Stimulated activated CD4-positive, alpha-beta T cell treated with anti-CD3 and anti-CD28 coated beads, Interleukin-12 subunit alpha, Interleukin-12 subunit beta, amount 100 ng/mL, for 24 hours (primary cell): ENCODE measurements at places on chromosomes 2 and 18.

- DNase-seq: no peak
These were observed 40.7 kb downstream of the TEX44 start for GRCh38 chr2:231633241-231633976.

DNA sequence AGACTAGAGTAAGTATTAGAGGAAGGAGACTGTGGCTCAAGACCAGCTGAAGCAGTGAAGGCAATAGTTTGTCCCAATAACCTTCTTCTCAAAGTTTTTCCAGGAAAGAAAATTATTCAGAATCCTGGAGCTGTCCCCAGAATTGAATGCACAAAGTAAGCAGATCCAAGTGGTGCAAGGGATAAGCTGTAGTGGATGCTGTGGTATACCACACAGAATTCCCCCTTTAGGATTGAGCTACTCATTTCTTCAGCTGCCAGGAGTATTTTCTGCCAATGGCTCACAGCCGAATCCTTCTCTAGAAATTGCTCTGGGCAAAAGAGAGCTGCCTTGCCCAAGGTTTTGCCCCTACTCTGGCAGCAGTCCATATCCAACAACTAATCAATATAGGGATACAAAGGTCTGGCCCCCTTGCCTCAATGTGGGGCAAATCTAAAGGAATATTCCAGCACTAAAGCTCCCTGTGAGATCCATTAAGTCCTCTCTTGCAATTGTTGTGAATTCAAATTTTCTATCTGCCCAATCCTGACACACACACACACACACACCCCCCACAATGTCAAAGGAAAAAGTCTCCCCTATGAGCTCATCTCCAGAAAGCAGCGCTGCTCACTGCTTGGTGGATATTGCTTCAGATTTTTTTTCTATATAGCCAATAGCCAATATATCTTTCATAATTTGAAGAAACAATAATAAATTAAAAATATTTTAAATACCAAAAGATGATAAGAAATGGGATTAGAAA, 18.4 kb upstream of the TCF7L1 start:
- no peak for DNase-seq

- DNase-seq: no peak
These were observed 58.9 kb upstream of the KCNG2 start for GRCh38 chr18:79738581-79739439.

- no peak for DNase-seq
These were observed 98.3 kb upstream of the SPRED2 start for GRCh38 chr2:65530547-65531320.

- DNase-seq: no peak
These were observed 1029.5 kb upstream of the LRRTM1 start for GRCh38 chr2:81334046-81334445.

DNA sequence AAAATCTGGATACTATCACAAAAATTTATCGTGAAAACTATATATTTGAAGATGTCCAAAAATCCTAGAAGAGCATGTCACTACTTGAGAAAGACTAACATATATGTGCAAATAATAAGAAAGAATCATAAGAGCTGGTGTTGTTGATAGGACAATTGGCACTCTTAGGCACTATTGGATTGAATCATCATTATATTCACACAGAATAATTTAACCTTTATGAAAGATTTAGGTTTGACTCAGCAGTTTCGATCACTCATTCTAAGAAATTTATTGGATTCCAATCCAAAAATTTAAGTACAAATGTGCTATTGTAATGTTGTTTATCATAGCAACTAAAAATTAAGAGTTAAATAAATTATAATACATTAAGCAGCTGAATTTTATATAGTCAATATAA, 503.6 kb downstream of the SPAG16 start:
- DNase-seq: no peak

- DNase-seq: no peak
These were observed 19.1 kb downstream of the TRAK2 start for GRCh38 chr2:201432038-201432620.

DNA sequence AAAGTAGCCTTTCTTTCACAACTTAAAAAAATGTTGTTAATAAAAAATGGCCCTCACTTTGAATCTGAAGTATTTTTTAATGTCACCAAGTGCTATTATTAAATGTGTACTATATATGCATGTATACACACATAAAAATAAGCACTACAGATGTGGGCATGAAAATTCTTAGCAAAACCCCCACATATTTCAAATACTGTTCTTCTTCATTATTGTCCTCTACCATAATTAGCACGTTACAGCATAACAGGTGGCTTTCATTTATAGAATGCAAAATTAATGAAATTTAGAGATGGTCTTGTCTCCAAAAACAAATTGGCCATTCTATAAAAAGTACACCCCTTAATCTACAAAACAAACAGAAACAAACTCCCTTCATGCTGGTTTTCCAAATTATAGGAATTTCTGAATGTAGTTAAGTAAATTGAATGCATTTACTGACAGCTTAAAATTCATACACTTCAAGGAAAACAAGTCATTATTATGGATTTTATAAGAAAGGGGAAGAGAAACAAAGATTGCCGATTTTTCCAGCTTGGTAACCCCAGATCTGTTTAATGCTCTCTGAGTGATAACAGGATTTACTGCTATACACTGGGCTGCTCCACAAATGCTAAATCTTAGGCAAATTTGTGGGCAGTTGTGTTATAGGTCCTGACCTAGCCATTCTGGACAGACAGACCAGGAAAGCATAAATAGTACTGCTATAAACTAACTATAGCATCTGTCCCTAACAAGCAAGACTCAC, 67.2 kb downstream of the SPRED2 start:
- no peak for DNase-seq

GRCh38 chr2:203328760-203329540, 756 bp downstream of the ABI2 start:
- no peak for DNase-seq

DNA sequence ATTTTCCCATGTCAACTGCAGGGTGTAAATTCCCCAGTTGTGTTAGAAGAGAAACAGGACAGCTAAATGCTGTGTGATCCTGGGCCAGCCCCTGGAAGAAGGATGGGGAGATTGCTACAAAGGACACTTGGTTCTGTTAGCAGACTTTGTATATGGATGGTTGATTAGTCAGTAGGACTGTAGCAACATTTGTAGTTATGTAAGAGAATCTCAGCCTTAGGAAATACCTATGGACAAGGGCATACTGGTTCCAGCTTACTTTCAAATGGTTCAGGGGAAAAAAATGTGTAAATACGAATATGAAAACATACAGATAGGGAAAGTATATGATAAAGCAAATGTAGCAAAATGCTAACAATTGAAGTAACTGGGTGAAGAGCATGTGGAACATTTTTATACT, 47.6 kb downstream of the GNAL start:
- no peak for DNase-seq

- DNase-seq: no peak
These were observed 1.9 kb downstream of the NOP58 start for GRCh38 chr2:202267495-202267894.

DNA sequence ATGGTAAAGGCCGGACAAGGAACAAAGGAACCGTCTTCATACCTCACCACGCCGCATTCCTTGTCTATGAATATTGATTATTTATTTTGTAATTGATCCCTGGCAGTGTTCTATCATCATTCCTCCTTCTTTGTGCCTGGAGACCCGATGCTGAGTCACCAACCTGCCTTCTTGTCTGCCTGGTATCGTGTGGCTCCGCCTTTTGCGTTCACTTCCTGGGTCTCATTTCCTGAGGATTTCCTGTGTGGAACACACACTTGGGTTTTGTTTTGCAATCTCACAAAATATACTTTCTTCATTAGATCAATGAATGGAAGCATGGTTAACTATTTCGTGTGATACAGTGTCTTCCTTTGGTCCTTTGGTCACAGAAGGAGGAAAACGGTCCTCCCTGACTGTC, 95.5 kb upstream of the SNTG2 start:
- no peak for DNase-seq

DNA sequence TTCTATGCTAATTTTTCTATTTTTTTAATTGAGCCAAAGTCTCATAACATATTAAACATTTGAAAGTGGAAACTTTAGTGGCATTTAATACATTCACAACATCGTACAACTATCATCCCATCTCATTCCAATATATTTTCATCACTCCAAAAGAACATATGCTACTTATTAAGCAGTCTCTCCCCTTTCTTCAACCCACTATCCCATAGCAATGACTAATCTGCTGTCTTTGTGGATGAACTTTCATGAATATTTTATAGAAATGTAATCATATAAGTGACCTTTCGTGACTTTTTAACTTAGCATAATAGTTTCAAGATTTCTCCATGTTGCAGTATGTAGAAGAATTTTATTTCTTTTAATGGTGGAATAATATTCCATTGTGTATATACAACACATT, 90.3 kb downstream of the CCDC178 start:
- DNase-seq: no peak
